ENCODE measurements at places on chromosomes 1 and 21.

DNA sequence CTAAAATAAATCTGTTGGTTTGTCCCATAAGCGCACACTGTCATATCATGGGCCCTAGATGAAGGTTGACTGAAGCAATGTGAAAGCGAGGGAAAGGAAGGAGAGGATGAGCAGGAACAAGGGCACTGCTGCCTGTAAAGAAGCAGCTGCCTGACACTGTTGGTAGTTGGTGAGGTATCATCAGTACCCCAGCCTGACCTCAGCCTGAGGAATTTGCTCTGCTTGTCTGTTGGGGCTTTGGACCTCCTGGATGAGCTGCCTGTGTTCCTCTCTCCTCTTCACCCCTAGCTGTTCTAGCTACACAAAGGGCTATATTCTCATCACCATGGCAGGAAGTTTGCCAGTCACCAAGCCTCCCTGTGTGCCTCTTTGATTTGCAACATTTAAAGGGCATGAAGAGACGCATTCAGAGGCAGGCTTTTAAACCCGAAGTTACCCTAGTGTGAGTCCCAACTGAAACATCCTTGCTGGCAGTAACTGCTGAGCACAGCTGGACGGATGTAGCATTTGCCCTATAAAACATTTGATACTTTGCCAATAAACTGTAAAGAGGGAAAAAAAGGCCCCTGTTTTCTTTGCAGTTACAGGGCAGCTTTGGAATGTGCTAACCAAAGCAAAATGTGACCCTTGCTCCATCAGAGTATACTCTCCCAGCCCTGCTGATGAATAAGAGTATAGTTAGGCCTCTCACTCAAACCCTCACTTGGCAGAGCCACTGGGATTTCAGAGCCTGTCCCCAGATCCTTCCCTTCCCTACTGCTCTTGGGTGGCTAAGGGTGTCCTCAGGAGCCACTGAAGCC is 22.2 kb upstream of the SPATA6 start:
- no peak for DNase-seq

- DNase-seq, result no peak
Observed at GRCh38 chr1:13699510-13699909, 478 bp upstream of the PRDM2 start.

GRCh38 chr1:188140958-188141357 is 1312.2 kb downstream of the PLA2G4A start:
- DNase-seq, result no peak

GRCh38 chr1:43293896-43294760 is 6.7 kb upstream of the TIE1 start:
- DNase-seq, result no peak

DNA sequence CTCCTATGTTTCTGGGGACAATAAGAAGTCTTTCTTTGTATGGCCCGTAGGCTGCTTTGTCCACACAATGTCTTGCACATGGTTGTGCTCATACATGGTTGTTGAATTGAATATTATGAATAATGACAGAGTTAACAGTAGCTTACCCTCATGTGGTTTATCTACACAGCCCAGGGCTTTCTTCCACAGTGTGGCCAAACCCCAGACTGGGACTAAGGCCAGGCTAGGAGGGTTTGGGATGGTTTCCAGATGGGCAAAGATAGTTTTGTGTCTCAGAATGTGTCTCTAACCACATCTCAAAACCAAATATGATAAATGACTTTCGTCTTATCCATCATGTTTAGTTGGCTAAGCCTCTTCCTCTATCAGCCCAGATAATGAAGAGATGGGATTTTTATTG is 65.2 kb downstream of the CACNA1E start:
- DNase-seq, result no peak

DNA sequence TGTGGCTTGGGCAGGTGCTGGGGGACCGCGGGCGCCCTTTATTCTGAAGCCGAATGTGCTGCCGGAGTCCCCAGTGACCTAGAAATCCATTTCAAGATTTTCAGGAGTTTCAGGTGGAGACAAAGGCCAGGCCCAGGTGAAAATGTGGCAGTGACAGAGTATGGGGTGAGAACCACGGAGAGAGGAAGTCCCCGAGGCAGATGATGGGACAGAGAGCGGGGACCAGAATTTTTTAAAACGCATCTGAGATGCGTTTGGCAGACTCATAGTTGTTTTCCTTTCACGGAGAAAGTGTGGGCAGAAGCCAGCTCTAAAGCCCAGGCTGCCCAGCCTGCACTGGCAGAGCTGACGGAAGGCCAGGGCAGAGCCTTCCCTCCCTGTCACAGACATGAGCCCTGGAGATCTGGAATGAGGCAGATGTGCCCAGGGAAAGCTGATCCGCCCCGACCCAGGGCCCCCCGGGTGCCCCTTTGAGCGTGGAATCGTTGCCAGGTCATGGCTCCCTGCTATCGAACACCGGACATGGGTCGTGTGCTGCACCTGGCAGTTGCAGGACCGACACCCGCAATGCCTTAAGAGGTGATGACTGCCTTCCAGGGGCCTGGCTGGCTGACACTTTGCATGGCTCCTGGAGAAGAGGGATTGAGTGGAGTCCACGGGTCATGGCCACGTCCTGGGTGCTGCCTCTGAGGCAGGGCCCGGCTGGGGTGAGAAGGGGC is 6.5 kb upstream of the SLX9 start:
- no peak for DNase-seq

DNA sequence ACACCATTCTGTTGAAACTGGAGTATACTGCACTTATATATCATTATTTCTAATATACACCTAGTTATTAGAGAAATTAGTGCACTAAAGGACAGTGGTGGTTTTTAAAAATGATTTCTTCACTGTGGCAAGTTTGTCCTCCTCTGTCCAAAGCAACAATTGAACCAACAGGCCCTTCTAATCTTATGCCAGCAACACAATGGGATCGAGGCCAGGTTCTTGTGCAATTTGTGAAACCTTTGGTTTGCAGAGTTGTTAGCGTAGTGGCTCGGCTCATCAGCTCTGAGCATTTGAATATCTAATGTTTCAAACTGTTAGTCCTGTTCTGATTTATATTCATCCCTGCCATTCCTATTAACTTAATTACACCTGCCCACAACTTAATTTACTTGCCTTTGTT is 9.9 kb upstream of the LRRC39 start:
- DNase-seq, result no peak

- DNase-seq, result no peak
Observed at GRCh38 chr1:177569476-177569875, 398.7 kb downstream of the BRINP2 start.

GRCh38 chr1:177863796-177864195 is 106.1 kb downstream of the SEC16B start:
- DNase-seq, result no peak

GRCh38 chr1:32464716-32465577 is at the start of gene ZBTB8B:
ZBTB8B (plus strand) TSS chr1:32465072; CDS start chr1:32470625, 5,553 bp downstream.
- DNase-seq, result peak; percentile 95

DNA sequence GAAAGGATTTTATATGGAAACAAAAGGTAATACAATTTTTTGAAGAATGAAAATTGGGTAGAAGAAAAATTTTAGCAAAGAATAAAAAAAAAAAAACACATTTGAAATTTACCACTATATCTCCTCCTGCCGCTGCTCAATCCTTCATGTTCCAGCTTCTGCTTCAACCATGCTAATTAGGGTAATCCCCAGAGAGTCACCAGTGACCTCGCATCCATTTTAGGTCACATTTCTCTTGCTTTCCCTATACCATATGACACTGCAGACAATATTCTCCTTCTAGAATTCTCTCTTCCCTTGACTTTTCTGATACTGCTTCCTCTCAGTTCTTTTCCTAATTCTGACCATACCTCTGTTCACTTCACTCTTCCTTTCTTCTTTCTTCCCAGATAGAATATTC is 237.1 kb downstream of the USH2A start:
- DNase-seq, result no peak

DNA sequence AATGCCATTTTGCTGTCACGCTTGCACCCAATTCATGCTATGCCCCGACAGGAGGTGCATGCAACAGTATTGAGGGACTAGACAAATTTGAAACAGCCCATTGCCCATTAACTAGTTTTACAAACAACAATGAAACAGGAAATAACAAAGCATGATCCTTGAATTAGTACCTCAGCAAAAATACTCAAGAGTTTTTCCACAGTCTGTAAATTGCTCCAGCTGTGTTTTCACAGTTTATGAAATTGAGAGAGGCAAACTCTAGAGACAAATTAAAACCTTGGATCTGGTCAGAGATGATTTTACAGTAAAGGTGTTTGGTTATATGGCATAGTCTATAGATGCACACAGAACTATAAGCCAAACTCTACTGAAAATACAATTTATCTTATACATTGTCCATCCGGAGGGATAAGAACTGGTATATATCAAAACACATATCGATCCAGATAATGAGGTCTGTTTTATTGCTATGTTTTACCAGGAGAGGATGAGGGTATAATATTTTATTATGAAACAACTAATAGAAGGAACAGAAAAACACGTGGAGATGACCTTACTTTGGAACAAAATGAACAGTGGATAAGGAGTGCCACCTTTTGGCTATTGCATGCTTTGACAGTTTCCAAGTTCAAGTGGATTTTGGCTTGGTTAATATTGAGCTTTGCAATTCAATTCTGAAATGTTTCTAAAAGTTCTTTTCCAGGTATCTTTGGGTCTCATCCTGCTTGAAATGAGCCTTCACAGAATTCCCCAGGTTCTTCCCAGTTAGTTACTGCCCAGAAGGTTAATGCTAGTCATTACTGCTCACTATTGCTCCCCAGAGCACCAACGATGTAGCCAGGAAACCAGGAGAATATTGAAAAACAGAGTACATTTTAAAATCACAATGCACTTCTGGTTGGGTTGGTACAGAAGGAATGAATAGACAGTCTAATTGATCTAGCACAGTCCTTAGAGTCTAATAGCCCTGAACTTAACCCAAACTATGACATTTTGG is 45.7 kb downstream of the ZC3H11B start:
- DNase-seq, result no peak

DNA sequence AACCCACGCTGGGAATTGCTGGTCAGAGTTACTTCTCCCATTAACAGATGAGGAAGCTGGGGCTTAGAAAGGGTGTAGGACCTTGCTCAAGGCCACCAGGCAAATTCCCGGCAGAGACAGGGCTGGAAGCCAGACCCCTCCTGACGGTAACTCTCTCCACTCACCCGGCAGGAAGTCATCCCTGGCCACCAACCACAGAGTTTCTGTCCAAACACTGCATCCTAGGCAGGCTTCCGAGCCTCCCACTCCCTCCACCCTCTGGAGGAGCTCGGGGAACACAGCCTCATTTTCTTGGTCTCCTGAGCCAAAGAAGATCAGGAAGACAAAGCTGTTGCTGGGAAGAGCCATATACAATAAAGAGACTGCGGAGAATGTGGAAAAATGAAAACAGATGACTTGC is 25.0 kb upstream of the ZNF436 start:
- no peak for DNase-seq

DNA sequence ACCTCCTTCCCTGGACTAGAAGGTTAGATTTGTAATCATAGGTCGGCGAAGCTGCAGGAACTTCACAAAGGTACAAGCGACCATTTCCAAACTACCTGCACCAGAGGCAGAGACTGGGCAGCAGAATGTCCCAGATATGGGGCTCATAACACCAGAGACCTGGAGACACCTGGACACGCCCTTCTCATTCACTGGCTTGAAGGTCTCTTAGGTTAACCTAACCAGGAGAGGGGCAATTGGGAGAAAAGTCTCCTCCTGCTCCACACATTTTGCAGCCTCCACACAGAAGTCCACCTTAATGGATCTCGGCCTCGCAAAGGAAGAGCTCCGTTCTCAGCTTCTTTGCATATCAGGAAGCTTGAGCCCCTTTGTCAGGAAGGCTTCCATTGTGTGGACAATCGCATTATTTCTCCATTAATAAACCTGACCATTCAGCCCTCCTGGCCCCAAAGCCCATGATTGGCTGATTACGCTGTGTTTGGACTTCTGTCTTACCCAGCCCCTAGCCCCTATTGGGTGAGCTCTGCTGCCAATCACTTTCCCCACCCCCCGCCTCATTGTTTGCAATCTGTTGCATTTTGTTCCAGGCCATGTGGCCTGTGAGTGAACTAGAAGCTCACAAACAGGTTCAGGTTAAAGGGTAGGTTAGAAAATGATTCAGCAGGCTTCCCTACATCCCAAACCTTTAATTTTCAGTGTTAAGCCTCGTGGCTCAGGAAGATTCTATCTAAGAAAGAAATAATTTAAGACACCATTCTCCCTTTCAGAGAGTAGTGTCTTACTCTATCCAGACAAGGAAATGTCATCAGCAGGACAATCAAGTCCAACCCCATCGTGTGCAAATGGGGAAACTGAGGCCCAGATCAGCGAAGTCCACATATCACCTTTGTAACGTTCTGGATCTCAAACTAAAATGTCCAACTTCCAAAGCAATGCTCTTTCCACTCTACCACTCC is 2.8 kb downstream of the MYCL start:
- DNase-seq, result peak; percentile 84

GRCh38 chr1:87144981-87145380 is 183.7 kb upstream of the LMO4 start:
- no peak for DNase-seq

DNA sequence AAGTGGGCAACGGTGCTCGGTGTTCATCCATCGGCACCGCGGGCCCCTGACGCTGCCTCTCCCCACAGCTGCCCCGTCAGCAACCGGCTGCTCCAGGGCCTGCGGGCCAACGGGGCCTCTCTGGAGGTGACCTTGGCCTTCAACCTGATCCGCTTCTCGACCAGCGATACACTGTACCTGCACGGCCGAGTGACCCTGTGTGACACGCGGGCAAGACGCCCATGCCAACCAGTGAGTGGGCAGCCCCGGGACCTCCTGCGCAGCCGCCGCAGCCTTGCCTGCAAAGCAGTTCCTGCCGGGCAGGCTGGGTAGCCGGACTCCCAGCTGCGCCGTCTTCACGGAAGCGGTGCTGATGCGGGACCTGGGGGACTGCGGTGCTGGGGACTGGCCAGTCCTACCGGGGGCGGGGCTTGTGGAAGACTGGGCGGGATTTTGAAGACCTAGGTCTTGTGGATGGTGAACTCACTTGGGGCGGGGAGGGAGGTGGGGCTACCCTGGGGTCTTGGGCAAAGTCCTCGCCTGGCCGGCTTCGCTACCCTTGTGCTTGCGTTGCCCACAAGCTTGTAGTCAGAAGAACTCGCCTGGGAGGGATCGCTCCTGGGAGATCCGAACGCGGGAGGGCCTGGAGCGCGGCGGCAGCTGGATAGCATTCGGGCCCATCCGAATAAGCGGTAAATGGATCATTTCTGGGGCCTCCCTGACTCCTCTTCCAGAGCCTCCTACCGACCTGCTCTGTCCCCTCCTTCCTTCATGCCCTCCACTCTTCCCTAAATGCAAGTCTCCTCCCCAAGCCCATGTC is 8.8 kb upstream of the CEP85 start:
- DNase-seq, result peak; percentile 77

DNA sequence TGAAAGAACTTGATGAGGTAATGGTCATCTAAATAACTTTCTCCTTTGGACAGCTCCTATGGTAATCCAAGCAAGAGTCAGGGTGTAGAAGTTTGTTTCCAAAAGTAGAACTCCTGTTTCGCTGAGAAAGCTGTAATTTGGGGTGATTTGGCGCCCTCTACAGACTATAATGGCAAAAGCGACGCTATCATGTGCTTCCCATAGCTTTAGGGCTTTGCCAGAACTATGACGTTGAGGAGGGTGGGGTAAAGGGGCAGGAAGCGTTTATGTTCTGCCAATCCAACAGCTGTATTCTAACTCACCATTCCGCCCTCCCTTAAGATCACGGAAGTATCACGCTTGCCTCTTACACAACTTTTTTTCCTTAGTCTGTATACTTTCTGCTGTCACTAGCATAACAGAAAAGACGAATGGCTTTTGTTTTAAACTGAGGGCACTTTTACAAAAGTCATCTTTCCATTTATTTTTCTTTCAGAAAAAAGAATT is at the start of gene FMO4:
Gene FMO4 (plus strand): TSS at position 349 of the 486 bp plus-strand sequence. CDS start 5,643 bp downstream, outside the sequence.
- peak; percentile 58 for DNase-seq
